Suppressor macrophage (primary cell): ENCODE measurements at places on chromosomes 16 and 17.

DNA sequence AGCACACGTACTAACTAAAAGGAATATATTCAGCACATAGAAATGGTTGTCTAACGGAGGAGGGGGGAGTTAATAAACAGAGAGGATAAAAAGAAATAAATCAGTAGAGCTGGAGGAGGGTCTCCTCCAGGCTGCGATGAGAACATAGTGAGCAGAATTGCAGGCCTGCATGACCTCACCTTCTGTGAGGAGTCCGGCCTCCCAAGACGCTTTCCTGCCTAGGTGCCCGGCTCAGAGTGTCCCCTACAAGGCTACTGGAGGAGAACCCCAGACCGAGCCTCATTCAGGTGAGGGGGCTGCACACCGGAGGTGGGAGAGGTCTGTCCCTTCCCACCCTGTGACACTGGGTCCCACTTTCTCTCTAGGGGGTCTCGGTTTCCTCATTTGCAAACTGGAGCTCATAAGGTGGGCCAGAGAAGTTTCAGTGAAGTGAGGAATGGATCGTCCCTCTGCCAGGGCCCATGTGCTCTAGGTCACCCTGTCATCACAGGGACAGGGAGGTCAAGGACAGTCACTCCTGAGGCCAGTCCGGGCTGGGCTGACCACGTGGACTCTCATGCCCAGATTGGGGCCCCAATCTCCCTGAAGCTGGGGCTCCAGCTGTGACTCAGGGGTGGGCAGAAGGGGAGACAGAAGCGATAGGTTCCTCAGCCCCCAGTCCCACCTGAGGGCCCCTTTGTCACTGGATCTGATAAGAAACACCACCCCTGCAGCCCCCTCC lies 3.3 kb upstream of the HBM start:
- no peak for DNase-seq

DNA sequence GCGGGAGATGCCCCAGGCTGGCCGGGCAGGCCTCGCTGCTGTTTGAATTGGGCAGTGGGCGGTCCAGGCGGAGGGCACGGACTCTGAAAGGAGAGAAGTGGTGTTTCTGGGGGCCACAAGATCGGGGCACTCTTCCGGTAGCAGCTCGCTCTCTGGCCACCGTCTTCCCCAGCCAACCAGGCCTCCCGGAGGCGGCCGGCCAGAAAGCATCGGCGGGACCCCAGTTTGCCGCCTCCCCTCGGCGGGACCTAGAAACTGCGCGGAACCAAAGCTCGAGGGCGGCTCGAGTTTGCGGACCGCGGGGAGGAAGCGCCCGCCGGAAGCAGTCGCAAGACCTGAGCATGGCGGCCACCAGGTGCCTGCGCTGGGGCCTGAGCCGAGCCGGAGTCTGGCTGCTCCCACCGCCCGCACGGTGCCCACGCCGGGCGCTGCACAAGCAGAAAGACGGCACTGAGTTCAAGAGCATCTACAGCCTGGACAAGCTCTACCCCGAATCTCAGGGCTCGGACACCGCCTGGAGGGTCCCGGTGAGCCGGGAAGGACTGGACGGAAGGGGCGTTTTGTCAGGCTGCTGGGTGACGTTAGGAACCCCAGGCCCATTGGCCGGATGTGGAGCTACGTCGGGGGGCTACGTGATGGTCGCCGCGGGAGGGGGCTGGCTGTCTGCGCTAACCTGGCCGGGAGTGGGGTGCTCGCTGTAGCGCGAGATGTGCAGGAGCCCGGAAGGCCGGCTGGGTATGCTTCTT lies at the start of gene MRPL58:
MRPL58 (plus strand) TSS at position 325 of the 746 bp plus-strand sequence; CDS start at position 342, 17 bp downstream.
- peak; percentile 94 for DNase-seq

DNA sequence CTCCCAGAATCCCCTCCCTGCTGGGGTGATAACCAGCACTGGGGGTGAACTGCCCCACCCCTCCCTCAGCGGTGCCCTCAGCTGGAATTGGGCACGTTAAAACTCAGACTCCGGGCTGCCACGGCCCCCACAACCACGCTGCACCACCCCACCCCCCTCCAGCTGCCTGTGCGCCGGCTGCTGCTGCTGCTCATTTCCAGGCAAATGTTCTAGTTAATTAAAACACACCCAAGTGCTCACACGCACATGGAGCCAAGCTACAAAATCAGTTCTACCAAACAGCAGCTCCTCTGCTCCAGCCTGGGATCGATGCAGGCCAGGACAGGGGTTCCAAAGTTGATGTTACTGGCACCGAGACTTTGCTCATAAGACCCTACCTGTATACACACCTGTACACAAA lies 180.5 kb downstream of the ZNF423 start:
- no peak for DNase-seq

GRCh38 chr17:41806685-41807445 lies 4.9 kb downstream of the P3H4 start:
- no peak for DNase-seq

DNA sequence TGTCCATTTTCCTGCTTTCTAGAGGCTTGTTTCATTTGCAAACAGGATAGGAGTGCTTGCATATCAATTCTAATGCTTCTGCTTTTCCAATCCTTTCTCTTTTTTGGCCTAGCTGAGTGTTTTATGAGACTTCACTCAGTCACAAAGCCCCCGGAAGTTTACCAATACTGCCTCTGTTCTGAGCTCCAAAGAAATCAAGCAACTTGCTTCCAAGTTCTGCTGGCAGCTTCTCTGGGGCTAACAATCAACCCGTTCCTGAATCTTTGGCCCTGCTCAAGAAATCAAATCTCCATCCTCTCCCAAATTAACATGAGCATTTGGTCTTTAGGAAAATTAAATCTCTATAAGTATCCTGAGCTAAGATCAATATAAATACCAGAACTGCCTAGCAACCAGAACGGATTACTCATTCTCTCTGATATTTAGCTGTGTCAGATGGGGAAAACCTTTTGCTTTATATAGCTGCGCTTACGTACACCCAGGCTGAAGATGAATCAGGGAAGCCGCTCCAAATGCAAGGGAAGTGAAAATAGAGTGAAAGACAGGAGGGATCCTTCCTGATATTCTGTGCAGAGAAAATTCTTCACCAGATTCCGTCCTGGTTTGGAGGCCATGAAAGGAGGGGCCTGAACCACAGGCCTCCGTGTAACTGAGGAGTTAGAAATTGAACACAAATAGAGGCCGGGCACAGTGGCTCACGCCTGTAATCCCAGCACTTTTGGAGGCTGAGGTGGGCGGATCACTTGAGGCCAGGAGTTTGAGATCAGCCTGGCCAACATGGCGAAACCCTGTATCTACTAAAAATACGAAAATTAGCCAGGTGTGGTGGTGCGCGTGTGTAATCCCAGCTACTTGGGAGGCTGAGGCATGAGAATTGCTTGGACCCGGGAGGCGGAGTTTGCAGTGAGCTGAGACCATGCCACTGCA lies 23.3 kb upstream of the GRB2 start:
- DNase-seq, result peak; percentile 84

DNA sequence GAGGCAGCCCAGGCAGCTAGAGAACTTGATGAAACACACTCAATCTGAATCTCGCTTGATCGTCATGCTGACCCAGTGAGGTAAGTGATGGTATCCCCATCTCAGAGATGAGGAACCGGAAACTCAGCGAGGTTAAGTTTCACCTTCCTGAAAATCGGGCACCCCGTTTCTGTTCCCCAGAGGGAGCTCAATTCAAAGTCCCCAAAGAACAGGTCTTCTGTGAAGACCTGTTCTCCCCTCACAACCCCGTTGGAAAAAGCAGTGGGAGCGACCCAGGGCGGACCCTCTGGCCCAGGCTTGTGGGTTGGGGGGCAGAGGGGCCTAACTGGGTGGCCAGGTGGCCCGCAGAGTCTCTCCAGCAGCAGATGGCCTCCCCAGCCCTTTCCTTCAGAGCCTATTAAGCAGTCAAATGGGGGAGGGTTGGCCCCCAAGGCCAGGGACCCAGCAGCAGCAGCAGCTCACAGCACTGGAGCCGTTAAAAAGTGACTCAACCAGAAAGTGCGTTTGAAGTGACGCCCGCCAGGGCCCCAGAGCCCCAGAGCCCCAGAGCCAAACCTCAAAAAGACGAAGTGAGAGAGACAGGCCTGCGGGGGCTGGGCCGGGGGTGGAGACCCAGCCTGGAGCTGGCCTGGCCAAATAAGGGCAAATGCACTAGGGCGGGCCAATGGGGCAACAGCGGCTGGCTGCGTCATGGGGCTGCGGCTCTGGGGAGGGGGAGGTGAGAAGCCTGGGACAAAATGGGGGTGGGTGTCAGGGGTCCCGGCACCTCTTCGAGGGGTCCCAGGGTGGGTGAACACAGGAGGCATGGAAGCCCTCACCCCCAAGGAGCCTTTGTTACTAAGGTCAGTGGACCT lies 9.2 kb upstream of the TSPOAP1 start:
- peak; percentile 98 for DNase-seq

- peak; percentile 31 for DNase-seq
Measured at GRCh38 chr16:57690782-57691471, 3.7 kb upstream of the DRC7 start.

DNA sequence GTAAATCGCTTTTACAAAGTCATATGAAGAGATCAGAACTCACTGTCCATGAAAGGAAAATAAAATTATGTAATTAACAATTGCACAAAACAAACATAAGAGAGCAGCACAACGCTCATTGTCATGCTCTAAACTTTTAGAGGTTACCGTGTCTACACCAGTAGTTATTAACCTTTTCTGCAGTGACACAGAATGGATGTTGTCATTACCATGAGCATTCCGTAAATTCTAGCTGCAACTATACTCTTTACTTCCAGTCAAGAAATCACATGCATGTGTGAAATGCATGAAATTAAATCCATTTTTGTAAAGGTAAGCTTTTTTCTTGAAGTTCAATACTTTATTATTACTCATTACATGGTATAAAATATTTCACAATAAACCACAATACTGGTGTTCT lies 38.2 kb downstream of the USP32 start:
- no peak for DNase-seq

- no peak for DNase-seq
Measured at GRCh38 chr16:76487411-76488064, 210.3 kb downstream of the CNTNAP4 start.

GRCh38 chr17:31935512-31935911 lies 1.3 kb upstream of the SUZ12 start:
- no peak for DNase-seq

DNA sequence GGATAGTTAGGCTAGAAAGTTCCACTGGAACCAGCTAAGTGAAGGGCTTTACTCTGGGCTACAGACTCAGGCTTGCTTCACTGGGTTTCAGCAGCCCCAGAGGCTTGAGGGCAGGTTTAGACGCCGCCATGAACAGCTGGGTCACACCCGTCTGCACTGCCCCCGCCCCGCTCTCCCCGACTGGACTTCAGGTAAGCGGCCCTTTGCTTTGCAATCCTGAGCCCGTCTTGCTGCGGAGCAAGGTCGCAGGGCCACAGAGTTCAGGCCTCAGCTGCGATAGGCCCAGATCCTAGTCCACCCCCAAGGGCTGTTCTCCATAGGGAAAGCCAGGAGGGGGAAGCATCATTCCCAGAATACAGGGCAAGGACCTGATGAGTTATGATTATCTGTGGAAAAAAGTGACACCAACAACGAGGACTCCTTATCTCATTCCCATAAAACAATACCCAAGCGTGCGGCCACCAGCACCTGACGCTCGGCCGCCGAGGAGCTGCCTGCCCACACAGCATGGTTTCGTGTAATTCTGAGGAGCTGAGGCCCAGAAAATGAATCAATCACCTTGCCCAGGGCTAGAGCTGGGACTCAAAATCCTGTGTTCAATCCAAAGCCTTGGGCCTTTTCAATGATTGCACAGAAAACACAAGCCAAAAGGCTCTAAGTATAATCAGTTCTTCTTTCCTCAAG lies 20.4 kb downstream of the MEAK7 start:
- DNase-seq, result no peak

GRCh38 chr16:54930005-54930868 lies at the start of gene IRX5:
Gene IRX5, plus strand, starts transcription at chr16:54930865. Its CDS starts 334 bp downstream, at chr16:54931199.
- peak; percentile 91 for DNase-seq
